ENCODE measurements at places on chromosomes 7 and 10.

- no peak for DNase-seq
These were observed 141.3 kb downstream of the PTPRN2 start for GRCh38 chr7:158446281-158446680.

DNA sequence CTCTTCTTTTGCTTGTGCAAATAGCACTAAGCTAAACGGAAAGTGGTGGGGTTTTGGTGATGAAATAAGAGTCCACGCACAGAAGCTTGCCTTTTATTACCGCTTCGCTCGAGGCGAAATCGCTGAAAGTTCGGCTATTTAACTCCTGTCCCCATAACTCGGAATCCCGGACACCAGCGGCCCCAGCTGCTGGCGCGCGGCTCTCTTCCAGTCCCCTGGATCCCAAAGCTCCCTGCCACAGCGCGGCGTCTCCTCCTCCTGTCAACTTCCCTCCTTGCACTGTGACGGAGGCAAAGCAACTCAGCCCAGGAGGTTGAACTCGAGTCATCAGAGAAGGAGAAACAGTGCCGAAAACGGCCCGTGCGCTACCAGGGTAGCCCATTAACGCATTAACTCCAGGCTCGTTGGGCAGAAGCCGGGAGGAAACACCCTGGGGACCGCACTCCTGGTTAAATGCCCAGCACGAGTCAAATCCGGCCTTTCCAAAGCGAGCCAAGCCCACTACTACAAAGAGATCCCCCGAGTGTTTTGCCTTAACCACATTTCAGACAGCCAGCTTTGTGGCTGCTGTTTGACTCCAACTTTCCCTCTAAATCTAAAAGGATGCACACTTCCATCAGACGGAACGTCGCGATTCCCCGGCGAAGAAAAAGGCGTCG lies 1.3 kb downstream of the SEMA3D start:
- DNase-seq: peak; percentile 88

- DNase-seq: no peak
These were observed 55.0 kb downstream of the PRTFDC1 start for GRCh38 chr10:24897326-24897926.

- DNase-seq: no peak
These were observed 102.3 kb upstream of the NUPR2 start for GRCh38 chr7:56218510-56218909.

DNA sequence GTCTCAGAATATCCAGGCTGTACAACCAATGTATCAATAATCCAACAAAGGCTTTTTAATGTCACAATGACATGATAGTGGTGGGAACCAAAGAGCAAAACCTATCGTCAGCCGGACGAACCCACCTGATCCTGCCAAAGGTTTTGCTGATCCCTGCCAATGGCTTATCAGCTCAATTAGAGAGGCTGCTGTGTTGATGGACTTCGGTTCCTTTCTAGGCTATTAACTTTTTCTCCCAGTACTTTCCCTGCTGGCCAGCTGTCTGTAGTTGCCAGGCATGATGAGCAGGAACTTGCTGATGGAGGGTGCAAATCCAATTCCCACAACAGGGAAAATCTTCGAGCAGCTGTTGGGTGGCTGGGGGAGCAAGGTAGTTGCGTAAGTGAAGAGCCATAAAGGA lies 2.4 kb downstream of the LMOD2 start:
- DNase-seq: no peak

GRCh38 chr10:119283818-119284217 lies 76.4 kb downstream of the GRK5 start:
- no peak for DNase-seq

DNA sequence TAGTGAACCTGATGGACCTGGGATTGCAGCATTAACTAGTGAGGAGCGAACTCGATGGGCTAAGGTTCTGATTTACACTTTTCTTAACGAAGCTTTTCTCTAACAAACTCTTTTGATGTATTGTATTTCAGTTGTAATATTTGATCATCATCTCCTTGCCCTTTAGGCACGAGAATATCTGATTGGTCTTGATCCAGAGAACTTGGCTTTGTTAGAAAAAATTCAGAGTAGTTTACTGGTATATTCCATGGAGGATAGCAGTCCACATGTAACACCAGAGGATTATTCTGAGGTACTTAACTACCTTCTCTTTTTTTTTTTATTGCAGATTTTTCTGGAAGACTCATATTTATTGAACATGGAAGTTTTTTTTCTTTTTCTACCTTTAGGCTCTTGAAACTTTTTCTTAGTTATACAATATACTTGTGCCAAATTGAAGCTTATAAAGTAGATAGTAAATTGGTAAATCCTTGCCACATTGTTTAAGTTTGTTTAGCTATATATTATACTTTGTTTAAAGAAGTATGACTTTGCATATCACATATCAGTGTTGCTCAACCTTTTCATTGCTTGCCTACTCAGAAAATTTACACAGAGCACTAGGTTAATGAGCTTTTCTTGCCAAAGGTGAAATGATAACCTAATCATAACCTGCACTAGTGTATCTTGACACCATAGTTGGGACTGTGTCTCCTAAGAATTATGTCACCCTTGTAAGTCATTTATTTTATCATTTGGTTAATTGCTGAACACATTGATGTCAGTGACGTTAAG lies 30.4 kb downstream of the CROT start:
- no peak for DNase-seq

GRCh38 chr7:68958571-68958970 lies 639.7 kb upstream of the AUTS2 start:
- DNase-seq: no peak

GRCh38 chr7:22333680-22334141 lies 23.2 kb downstream of the RAPGEF5 start:
- DNase-seq: peak; percentile 72

- no peak for DNase-seq
These were observed 86.2 kb downstream of the ITIH5 start for GRCh38 chr10:7580520-7580919.

- DNase-seq: no peak
These were observed 21.1 kb upstream of the VDAC2 start for GRCh38 chr10:75189266-75190096.

DNA sequence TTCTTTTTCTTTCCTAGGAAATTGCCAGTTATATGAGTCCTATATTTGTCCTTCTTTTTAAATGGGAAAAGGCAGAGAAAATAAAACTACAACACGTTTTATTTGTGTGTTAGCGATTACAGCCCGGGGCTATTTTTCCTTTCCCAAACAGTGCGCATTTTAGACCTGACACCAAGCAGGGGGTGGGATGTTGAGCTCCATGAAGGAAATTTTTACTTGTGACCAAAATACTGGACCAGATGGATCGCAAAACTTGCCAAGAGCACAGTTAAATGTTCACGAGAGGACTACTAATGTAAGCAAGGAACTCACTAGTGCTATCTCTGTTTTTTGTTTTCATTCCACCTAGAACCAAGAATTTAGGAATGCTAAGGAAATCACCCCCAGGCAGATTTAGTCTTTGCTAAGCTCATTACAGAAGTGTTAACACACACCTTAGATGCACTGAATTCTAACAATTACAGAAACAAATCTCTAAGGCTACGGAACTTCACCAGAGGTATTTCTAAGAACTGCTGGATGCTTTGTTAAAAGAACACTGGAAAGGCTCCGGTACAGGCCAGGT lies 114.8 kb downstream of the JAZF1 start:
- no peak for DNase-seq

DNA sequence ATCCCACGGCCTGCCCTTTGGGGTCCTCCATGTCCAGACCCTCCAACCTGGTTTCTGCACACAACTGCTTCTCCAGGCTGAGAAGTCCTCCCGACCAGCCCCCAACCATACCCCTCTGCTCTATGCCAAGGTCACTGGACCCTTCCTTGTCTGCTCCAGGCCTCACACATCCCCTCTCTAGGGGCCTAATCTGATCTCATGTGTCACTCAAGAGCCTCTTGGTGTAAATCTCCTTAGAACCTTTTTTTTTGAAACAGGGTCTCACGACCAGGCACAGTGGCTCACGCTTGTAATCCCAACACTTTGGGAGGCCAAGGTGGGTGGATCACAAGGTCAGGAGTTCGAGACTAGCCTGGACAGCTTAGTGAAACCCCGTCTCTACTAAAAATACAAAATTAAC lies 17.5 kb upstream of the SERPINE1 start:
- no peak for DNase-seq

- no peak for DNase-seq
These were observed 100.2 kb upstream of the GPR26 start for GRCh38 chr10:123565691-123566660.

- DNase-seq: no peak
These were observed 25.0 kb downstream of the VTI1A start for GRCh38 chr10:112471878-112472487.

GRCh38 chr10:72176701-72177100 lies 39.1 kb upstream of the ANAPC16 start:
- DNase-seq: no peak

DNA sequence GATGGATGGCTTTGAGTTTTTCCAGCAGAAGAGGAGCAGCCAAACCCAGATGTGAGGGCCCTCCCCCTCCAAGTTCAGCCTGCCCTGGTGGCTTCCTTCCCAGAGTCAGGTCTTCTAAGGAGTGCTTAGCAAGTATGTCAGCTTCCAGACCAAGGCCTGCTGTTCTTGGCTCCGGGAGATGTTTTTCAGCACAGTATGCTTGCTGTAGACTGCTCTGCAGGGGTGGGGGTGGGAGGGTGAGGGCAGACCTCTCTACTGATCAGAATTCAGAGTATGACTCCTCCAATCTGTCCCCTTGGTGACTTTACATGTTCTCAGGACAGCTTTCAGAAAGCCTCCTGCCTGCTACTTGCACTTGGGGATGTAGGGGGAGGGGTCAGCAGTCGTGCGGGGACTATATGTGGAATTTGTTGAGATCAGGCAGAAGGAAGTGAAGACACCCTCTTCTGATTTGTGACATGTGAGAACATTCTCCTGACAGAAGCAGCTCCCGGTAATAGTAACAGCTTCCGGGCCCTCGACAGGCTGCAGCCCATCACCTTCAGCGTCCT lies 516.4 kb upstream of the ZMIZ1 start:
- peak; percentile 25 for DNase-seq

DNA sequence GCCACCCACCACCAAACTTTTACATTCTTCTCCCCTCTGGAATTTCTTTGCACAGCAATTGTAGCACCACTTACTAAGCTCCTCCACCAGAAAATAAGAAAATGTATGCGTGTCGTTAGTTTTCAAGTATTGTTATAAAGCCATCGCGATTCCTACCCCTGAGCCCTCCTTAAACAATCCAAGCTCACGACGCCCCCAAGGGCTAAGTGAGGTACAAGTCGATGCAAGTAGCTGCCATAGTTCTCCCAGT lies 1.3 kb downstream of the FRAT2 start:
- DNase-seq: no peak

DNA sequence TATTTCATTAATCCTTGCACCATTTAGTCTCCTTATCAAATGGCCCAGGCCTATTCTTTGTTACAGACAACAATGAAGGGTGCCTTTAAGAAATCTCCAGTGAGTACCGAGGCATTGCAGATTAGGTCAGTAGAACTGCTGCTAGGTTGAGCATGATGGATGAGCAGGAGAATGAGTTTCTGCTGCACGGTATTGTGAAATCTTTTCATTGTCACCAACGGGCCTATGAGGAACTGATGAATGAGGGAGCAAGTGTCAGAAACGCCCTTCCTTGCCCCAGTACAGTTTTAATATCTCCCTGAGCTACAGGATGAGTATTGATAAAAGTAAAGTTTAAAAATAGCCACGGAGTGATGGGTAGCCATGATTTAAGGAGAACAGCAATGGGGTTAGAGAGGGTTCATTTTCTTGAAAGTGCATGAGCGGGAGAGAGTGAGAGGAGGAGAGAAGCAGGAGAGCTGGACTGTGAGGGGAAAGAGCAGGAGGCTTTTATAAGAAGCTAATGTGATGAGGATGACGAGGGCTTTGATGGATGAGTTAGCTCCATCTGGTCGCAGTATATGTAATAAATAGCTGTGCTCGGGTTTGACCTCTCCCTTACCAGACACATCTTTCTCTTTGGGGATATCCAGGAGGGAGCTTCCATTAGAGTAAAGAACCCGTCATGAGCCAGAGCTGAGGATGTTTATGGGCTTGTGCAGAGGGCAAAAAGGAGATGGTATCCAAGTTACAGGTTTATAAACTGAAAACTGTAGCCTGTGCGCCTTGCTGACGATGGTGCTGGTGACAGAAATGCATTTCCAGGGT lies 526.1 kb downstream of the LRMDA start:
- DNase-seq: no peak

GRCh38 chr7:158487631-158488151 lies 99.9 kb downstream of the PTPRN2 start:
- peak; percentile 88 for DNase-seq

DNA sequence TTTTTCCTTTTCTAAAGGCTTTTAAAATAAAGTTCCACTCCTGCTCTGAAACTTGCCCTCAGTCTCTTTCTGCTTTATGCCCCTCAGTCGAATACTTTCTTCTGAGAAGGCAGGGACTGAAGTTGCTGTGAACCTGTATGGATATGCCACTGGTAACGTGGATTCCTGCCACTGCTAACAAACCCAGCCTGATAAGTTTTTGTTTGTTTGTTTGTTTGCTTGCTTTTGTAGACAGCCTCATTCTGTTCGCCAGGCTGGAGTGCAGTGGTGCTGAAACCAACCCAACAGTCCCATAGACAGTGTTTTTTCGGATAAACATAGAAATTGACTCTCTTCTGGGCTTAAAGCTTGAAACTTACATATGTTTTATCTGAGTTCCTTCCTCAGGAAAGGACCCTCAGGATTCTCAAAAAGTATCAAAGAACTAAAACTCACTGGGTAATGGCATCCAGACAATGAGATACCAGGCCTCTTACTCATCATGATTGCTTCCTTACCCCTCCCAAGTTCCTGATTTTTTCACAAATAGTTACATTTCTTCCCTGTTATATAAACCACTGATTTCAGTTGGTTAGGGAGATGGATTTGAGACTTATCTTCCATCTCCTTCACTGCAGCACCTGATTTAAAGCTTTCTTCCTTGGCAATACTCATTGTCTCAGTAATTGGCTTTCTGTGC lies 273.6 kb downstream of the SDHAF3 start:
- DNase-seq: no peak

DNA sequence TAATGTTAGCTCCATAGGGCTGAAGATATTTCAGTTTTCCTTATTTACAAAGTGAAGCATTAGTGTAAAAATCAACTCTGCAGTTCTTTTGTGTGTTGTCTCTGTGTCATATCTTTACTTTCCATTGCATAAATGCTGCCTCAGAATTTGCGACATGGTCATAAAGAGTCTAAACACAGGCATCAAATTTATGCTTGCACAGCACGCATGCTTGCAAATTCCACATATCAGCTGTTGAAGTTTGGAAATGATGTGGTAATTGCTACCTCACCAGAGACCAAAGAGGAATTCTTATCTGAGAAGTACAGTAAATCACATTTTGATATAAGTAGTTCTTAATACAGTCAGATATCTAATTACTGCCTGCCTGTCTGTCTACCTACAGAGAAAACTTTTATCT lies 348.2 kb upstream of the GRM3 start:
- DNase-seq: no peak

DNA sequence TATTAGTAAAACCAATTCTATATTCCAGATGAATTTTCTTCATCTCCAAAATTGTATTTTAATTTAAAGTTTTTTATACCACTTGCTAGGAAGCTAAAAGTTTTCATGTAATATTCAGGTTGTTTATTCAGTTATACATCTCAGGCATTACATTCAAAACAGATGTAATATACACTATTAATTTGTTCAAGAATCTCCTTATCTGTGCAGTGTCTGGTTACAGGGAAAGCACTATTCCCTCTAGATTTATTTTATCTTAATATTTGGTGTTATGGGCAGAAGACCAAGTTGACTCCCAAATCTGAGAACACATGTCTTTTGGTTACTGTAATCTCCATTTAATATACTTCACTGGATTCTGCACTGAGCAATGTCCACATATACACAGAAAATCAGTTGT lies 953.4 kb downstream of the ANKRD7 start:
- DNase-seq: no peak

All from posterior cingulate gyrus (tissue), 11 donors.